Eye (tissue), 1 donor: ENCODE measurements at places on chromosomes 4 and X.

GRCh38 chr4:85854546-85854945, 379.6 kb downstream of the ARHGAP24 start:
- DNase-seq, result no peak

DNA sequence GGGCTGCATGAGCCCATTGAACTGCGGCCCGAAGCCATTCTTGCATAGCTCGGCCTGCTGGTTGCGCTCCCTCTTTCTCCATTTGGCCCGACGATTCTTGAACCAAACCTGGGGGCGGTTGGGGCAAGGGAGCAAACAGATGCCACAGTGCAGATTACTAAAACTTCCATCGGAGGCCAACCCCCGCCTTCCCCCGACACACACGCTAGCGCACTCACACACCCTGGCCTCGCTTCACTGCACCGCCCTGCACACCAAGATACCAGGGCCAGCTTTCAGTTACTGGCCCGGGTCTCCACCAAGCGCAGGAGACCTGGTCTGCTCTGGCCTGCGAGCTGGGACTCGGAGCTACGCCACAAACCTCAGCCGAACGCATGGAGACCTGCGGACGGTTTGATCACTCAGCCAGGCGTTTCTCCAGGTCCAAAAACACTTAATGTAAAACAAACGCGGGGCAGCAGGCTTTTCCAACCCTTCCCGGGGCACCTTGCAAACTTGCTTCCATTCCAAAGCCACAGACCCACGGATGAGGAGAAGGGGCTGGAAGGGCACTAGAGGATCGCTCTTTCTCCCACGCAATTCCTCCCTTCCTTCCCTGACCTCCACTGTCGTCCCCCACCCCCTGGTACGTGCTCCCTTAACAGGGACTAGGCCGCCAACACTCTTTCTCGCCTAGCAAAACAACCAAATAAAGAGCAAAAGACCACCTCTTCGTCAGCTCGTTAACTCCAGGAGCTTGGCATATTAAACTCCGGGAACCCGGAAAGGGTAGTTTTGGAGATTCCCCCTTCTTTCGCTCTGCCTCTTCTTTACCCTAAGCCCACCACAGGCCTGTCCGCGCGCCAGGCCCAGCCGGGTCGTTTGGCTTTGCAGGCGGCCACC, 4.1 kb downstream of the PITX2 start:
- DNase-seq, result peak; percentile 82

DNA sequence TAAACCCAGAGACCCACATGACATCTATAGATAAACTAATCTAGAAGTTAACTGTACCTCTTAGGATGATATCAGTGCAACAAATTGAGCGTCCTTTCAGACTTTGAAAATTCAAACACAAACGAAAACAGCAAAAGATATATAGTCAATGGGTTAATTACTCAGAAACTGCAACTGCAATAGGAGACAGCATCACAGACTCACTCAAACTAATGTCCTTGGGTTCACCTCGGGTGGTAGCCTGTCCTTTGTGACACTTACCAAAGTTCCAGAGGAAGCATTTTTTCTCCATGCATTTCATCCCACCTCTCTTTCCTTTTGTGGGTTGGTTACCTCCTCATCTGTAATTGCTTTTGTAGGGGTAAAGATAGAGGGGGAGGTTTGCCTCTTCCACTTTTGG, 9.7 kb downstream of the GC start:
- no peak for DNase-seq

GRCh38 chr4:86631166-86631565, 37.1 kb downstream of the PTPN13 start:
- no peak for DNase-seq

- no peak for DNase-seq
These were observed 238.8 kb downstream of the GPC3 start for GRCh38 chrX:133746593-133746992.

DNA sequence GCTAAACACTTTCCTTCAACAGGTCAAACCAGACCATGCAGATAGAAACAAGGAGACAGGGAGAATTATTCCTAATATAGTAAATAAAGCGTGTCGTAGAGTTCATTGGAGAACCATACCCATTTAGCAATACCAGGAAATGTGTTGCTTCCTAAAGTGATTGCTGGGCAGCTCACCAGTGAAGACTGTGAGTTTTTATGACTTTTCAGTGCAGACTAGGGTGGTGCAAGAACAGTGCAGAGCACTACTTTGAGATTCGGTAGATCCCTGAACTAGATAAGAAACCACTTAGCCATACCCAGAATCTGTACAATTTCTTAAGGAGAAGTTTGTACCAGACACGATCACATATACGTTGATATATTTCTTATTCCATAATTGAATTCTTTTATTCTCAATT, 87.4 kb downstream of the EMCN start:
- no peak for DNase-seq

GRCh38 chr4:111930659-111931058, 214.6 kb upstream of the FAM241A start:
- DNase-seq, result no peak

- DNase-seq, result peak; percentile 41
These were observed 16.1 kb downstream of the NKX3-2 start for GRCh38 chr4:13527981-13528820.

GRCh38 chr4:123284168-123284567, 112.4 kb upstream of the SPRY1 start:
- DNase-seq, result peak; percentile 71

DNA sequence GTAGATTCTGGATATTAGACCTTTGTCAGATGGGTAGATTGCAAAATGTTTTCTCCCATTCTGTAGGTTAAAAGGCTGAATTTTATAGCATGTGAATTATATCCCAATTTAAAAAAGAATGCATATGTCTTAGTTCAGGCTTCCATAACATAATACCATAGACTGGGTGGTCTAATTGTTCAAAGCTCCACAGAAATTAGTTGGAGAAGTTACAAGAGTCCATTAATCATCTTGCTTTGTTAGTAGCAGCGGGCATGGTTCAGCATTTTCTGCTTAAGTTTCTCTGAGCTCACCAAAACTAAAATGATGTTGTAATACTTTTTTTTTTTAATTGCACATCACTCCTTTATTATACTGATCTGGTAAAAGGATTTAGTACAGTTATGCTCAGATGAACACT, 1.8 kb downstream of the PGAM4 start:
- no peak for DNase-seq

GRCh38 chr4:88897752-88898151, 159.2 kb downstream of the FAM13A start:
- DNase-seq, result no peak

- DNase-seq, result no peak
These were observed 56.4 kb downstream of the MAML3 start for GRCh38 chr4:140097572-140097971.

- DNase-seq, result no peak
These were observed 42.7 kb downstream of the TMEM150C start for GRCh38 chr4:82519072-82519471.

DNA sequence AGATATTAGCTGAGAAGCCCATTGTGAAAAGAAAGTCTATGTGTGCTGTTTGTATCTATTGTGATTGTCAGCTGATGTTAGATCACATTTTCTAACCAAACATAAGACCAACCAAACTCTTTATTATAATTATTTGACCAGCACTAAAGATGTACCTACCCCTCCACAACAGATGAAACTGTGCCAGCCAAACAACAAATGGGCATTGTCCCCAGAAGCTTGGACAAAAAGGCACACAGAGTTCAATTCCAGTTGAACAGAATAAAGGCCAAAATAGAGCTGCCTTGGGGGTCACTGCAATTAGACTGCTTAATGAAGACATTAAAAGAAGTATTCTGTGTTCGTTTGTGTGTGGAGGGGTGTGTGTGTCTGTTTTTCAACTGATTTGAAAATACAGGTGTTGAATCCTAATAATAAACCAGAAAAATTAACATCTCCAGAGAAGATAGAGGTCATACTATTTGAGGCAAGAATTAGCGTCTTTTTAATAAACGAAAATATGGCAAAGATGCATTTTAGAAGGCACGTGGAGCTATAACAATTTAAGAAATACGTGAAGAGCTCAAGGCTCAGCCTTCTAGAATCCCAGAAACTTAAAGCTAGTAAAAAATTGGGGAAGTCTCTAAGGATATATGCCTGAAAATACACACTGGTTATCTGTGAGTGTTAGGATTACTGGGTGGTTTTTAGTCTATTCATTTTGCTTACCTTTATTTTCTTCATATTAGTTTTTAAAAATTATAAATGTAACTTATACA, 2.2 kb downstream of the SPP1 start:
- peak; percentile 51 for DNase-seq

GRCh38 chrX:72051589-72051988, 80.1 kb downstream of the RTL5 start:
- no peak for DNase-seq

DNA sequence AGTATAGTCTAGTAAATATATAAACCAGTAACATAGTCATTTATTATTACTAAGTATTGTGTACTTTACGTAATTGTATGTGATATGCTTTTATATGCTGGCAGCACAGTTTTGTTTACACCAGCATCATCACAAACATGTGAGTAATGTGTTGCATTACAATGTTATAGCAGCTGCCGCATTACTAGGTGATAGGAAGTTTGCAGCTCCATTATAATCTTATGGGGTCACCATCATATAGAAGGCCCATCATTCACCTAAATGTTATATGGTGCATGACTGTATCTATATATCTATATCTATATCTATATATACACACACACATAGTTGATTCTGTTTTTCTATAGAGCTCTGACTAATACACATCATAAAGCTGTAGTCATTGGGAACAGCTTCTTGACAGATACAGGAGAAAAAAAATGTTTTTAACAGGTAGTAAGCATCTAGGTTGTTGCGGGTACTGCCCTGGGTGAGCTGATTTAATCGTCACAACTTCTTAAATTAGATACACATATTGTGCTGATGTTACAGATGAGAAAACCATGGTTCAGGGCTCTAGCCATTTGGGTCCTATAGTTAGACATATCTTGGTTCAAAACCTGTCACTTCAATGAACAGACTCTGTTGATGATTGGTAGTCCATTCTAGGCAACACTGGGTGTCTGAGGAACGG, 77.9 kb downstream of the CLNK start:
- DNase-seq, result no peak

GRCh38 chr4:150336676-150337412, 245.1 kb upstream of the MAB21L2 start:
- no peak for DNase-seq

DNA sequence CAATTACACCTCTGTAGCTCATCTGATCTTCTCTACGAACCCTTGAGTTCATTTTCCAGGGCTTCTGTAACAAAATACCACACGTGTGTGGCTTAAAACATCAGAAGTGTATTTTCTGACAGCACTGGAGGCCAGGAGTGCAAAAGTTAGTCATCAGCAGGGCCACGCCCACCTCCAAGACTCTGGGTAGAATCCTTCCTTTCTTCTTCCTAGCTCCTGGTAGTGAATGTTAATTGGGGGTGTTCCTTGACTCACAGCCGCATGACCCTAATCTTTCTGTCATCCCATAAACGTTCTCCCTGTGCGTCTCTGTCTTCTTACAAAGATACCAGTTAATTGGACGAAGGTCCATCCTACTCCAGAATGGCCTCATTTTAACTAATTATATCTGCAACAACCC, 115.0 kb downstream of the TRIML1 start:
- no peak for DNase-seq

- peak; percentile 55 for DNase-seq
These were observed 1.1 kb downstream of the CFAP299 start for GRCh38 chr4:80336582-80336981.

GRCh38 chr4:81804849-81805248, 333.1 kb upstream of the RASGEF1B start:
- no peak for DNase-seq

DNA sequence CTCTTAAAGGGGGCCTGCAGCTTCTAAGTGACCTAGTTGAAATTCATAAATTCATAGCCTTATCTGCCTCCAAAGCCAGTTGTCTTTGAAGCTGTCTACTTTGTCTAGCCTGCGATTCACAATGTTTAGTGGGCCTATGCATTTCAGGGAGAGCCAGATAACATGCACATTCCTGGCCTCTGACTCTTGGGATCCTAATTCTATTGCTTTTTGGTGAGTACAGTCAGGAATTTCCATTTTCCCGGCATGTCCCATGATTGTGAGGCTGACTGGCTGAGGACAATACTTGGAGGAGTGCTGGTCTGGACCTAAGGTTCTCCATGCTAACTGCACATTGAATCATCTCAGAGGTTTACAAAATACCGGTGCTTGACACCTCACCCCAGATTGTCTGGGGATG, 155.0 kb downstream of the MSL3 start:
- no peak for DNase-seq

GRCh38 chr4:109833756-109834155, 6.0 kb downstream of the RRH start:
- DNase-seq, result no peak

GRCh38 chr4:1517592-1518411, 111.6 kb upstream of the NKX1-1 start:
- DNase-seq, result no peak

DNA sequence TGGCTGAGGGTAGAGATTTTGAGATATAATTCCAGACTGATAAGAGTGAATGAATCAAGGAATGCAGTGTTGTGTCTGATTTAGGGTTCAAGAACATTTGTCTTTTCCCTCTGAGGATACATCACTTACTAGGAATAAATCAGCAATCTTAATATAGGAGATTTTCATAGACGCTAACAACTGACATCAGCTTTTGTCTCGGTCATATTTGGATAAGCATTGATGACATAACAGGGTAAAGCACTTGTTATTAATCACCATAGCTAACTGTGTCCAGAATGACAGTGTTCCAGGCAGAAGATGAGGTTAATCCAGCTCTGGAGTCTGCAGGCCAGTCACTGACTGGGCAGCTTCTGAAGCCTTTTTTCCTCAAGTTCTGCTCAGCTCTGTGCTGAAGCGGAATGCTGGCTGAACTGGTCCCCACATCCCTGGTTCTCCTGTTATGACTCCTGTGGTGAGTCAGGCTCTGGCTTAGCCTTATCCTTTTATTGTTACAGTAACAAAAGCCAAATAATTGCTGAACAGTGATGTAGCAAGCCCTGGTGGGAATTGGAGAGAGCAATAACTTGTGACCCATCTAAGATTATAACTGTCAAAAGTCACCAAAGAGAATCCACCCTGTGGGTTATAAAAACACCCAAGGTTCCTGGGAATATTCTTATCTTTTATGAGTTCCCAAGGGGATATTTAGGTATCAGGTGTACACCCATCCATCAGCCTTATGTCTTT, 41.8 kb downstream of the FNIP2 start:
- DNase-seq, result peak; percentile 56

DNA sequence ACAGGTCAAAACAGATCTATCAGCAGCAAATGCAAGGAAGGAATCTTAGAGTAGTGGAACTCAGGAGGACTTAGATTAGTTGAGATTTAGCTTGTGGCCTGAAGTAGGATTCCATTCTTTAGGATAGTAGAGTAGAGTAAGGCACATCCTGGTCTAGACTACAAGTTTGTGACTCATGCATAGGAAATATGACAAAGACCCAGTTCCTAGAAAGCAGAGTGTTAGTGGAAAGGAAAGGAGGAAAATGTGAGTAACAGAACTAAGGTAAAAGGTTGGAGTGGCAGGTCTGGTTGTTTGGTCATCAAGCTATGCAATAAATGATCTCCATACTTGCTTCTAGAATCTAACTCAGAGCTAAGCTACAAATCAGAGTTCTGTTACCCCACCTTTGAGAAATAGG, 595.0 kb downstream of the ACTRT1 start:
- no peak for DNase-seq

GRCh38 chr4:183610033-183610432, 49.0 kb downstream of the RWDD4 start:
- no peak for DNase-seq
